Gastrocnemius medialis (tissue), 4 donors: ENCODE measurements at places on chromosomes 1 and 21. TPM values are rescaled to one million over a fixed set of nuclear protein-coding genes. Genes with fewer than 3 reads are reported as not detected.

OXCT2 gene
- total RNA-seq = not detected

ATP1A4 gene
- total RNA-seq = not detected

SH2D1B gene
- 2.1 TPM for total RNA-seq

- DNase-seq = peak; percentile 59
Observed at GRCh38 chr1:2231532-2232254, 3.6 kb downstream of the SKI start.

GRCh38 chr1:37682334-37682987, 9.9 kb upstream of the CDCA8 start:
- DNase-seq = no peak

GRCh38 chr21:44903050-44903685, 17.5 kb downstream of the ITGB2 start:
- no peak for DNase-seq

DNA sequence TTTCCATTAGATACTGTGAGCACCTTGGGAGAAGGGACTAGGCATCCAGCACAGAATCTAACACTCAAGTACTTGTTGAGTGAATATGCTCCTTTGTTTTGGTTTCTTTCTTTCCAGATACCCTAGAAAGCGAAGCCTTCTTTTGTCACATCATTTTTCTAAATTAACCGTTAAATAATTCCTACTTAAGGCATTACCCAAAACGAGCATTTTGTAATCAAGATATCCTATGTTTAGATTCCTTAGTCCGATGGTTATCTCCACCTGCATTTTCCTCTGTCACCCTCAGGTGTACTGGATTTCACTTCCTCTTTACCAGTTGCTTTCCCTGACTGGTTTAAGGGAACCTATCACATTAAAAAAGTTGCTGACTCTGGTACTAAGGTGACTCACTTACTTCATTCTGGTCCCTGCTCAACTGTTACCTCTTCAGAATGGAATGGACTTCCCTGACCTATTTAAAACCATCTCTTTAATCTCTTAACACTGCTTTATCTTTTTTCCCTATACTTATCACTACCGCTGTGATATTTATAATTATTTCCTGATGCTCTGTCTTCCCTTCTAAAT, 3.2 kb downstream of the B3GALNT2 start:
- DNase-seq = no peak

DNA sequence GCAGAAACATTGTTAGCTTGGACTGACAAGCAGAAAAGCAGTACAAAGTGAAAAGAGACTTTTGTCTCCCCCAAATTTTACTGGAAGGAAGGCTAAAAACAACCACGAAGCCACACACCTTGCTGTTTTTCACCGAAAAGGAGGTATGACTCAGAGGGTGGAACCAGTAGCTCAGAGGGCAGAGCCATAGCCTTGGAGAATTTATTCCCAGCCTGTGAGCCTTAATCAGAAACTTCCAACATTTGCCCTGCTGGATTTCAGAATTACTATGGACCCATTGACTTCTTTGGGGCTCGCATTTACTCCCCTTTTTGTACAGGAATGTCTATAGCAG, 32.0 kb downstream of the RPS6KC1 start:
- no peak for DNase-seq

DCST1 gene
- 0.13 TPM for total RNA-seq

TCHHL1 gene
- total RNA-seq = not detected
